MCF 10A (cell line): ENCODE measurements at places on chromosomes 7 and 10. TPM values are rescaled to one million over a fixed set of nuclear protein-coding genes. Genes with fewer than 3 reads are reported as not detected.

Gene ZNF488
- total RNA-seq, result 0.12 TPM in 2 replicates

Gene FAS
- total RNA-seq, result 55.6 and 60.2 TPM in 2 replicates

Gene MSS51
- 1.8 and 2.4 TPM in 2 replicates for total RNA-seq

- H3K27ac ChIP-seq, result no peak overlapping the region
- no peak for DNase-seq
- peaks cover 16% of the 10 kb centered on the region for H3K27me3 ChIP-seq
- no peak overlapping the region for H3K4me3 ChIP-seq
- H3K4me1 ChIP-seq, result no peaks in the 10 kb centered on the region
Measured at GRCh38 chr7:86558680-86559501, 84.8 kb upstream of the GRM3 start.

DNA sequence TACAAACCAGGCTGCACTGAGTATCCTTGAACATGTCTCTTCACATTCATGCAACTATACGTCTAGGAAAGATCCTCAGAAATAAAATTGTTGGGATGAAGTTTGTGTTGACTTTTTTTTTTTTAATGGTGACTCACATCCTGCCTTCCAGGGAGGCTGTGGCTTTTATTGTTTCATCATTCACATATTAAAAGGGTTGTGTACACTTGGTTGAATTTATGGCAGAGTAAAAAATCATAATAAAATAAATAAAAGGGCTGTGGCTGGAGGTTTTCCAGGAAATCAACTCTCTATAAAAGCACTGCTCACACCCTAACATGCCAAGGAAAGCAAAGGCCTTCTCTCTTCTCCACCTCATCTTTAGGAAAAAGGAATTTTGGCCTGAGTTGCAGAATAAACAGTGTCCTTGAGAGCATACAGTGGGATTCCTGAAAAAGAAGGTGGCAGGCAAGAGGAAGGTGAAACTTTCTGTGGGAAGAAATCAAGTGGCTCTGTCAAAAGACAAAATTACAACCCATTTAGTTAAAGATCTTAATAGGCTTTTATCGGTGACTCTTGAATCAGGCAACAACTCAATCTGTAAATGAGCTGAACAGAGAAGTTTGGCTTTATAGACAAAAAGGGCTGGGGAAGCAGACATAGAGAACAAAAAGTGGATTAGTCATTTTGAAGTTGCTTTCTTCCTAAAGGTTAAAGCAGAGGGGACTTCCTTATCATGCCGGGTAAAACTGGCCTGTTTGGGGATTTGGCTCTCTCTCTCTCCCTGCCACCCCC lies 41.6 kb upstream of the FHIP2A start:
- no peak overlapping the region for H3K4me3 ChIP-seq
- peaks cover 27% of the 10 kb centered on the region for H3K4me1 ChIP-seq
- H3K27me3 ChIP-seq, result no peaks in the 10 kb centered on the region
- no peaks in the 10 kb centered on the region for H3K36me3 ChIP-seq
- peak overlapping the region; percentile 74 for H3K27ac ChIP-seq

GRCh38 chr7:155001756-155002410 lies 1.0 kb downstream of the PAXIP1 start:
- no peak overlapping the region for H3K27ac ChIP-seq
- peaks cover 21% of the 10 kb centered on the region for H3K36me3 ChIP-seq
- no peaks in the 10 kb centered on the region for H3K4me1 ChIP-seq
- DNase-seq, result peak; percentile 8
- H3K27me3 ChIP-seq, result no peaks in the 10 kb centered on the region

- H3K4me3 ChIP-seq, result no peak overlapping the region
- H3K4me1 ChIP-seq, result no peaks in the 10 kb centered on the region
- peaks cover 56% of the 10 kb centered on the region for H3K27me3 ChIP-seq
Measured at GRCh38 chr10:113616244-113617074, 47.4 kb downstream of the NRAP start.

GRCh38 chr10:47421057-47421952 lies 37.2 kb upstream of the ZNF488 start:
- no peaks in the 10 kb centered on the region for H3K27me3 ChIP-seq
- H3K27ac ChIP-seq, result no peak overlapping the region
- peaks cover 15% of the 10 kb centered on the region for H3K4me1 ChIP-seq
- no peak overlapping the region for H3K4me3 ChIP-seq

DNA sequence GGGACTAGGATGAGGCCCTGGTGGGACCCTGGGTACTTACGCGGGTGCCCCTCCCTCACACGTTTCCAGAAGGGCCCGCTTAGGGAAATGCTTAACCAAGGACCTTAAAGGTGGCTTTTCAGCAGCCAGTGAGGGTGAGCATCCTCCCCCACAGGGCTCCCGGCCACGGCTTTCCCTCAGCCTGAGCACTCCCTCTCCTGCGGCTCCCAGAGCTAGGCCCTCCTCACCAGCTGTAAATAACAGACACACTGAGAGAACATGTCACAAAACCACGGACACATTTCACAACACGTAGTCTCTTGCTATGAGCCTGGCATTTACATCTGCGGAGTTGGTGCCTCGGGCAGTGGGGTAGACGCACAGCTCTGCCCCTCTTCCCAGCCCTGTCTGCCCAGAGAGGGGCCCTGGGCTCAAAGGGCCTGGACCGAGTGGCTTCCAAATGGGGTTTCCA lies 25.2 kb downstream of the GRID1 start:
- no peak overlapping the region for H3K27ac ChIP-seq
- DNase-seq, result peak; percentile 33
- peaks cover 22% of the 10 kb centered on the region for H3K4me1 ChIP-seq
- H3K27me3 ChIP-seq, result no peaks in the 10 kb centered on the region

GRCh38 chr10:122420624-122421007 lies 33.8 kb upstream of the ARMS2 start:
- peak overlapping the region; percentile 91 for H3K27ac ChIP-seq
- no peak for DNase-seq
- H3K27me3 ChIP-seq, result no peaks in the 10 kb centered on the region
- peaks cover 44% of the 10 kb centered on the region for H3K4me1 ChIP-seq
